ENCODE measurements at places on chromosomes 13 and 19. TPM values are rescaled to one million over a fixed set of nuclear protein-coding genes. Genes with fewer than 3 reads are reported as not detected.

Gene RGL3
- 2.5 TPM for total RNA-seq

- peak; percentile 93 for DNase-seq
Observed at GRCh38 chr19:13172346-13173138, 22.3 kb downstream of the IER2 start.

Gene SLC6A16
- 0.27 TPM for total RNA-seq

GRCh38 chr13:44463759-44464158 is 90.1 kb downstream of the SERP2 start:
- no peak for DNase-seq

GRCh38 chr13:33785384-33785783 is 32.6 kb upstream of the RFC3 start:
- no peak for DNase-seq

Gene STX10
- 78.1 TPM for total RNA-seq

- no peak for DNase-seq
Observed at GRCh38 chr13:48066310-48066989, 28.5 kb downstream of the MED4 start.

GRCh38 chr19:7505288-7505681 is 10.6 kb upstream of the ZNF358 start:
- no peak for DNase-seq

DNA sequence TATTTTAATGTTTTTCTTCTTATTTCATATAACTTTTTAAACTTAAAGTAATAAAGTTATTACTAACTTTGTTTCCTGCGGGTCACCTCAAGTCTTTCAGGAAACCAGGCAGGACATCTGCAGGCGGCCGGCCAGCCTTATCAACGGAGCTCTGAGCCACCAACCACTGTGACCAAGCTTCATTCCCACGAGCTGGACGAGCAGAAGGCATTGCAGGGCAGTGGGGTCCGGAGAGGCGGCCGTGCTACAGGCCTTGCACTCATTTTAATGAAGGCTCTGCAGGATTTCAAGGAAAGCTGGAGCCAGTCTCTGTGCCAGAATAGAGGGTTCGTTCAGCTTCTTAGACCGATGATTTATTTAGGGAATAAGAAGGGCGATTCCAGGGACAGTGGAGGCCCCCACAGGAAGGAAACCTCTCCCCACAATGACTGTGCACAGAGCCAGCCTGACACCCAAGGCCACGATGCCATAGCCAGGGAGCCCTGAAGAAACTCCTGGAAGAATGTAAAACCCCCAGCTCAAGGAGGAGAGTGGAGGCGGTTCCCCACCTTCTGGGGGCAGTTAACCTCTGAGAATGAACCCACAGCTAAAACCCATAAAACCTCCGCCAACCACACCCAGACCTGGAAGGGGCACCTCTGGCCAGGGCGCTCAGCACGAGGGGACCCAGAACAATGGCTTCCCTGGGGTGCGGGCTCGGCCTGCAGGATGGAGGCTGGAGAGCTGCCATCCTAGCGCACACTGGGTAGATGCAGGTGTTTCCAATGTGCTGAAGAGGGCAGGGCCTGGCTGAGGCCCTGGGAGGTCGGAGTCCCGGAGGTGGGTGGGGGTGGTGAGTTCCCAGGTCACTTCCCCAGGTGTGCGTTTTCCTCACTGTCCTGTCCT is 75.0 kb downstream of the RASA3 start:
- DNase-seq: no peak

Gene HCST
- not detected for total RNA-seq

DNA sequence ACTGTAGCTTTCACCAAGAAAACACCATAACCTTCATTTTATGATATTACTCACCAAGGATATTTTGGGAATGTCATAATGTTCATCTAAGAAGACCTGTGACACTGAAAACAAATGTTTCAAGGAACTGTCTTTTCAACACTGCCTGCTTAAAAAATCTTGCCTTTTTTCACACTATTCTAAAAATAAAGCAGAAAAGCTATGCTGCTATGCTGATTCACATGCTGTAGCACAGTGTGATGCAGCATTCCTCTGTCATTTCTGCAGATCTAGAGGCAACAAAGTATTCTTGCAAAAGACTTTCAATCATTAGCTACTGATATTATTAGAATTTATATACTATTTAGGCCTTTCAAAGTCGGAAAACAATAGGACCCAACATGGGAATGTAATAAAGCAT is 525.7 kb downstream of the UQCRFS1 start:
- no peak for DNase-seq

DNA sequence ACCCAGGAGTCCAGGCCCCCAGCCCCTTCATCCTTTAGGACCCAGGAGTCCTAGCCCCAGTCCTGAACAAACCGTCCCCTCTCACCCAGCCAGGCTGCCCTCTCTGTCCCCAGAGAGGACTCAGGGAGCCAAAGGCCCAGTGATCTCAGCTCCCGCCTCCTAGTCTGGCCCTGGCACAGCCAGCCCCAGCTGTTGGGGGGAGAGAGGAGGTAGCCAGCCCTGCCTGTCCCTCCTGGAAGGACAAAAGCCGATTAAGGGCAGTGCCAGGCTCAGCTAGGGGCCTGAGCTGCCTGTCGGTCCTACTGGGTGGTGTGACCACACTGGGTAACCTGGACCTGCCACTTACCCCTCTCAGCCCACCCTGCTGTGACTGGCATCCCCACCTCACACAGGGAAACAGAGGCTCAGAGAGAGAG is 14.5 kb downstream of the LIPE start:
- DNase-seq: no peak

- DNase-seq: peak; percentile 68
Observed at GRCh38 chr19:12800923-12801465, 606 bp downstream of the PRDX2 start.

DNA sequence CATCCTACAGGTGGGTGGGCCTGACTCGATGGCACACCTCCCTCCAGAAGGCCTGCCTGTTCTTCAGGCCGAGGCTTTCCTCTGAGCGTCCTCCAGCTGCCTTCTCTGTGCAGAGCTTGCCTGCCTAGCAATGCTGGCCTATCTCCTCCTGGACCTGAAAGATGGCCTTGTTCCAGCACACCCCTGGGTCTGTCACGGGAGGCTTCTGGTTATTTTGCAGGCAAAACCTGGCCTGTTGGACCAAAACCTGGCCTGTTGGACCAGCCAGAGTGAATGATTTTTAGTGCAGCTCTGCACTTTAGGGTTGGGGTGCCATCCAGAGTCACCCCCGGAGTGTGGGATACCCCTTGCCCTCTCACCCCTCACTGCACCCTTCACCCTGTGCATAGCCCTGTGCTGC is 128.4 kb downstream of the KATNAL1 start:
- DNase-seq: no peak

DNA sequence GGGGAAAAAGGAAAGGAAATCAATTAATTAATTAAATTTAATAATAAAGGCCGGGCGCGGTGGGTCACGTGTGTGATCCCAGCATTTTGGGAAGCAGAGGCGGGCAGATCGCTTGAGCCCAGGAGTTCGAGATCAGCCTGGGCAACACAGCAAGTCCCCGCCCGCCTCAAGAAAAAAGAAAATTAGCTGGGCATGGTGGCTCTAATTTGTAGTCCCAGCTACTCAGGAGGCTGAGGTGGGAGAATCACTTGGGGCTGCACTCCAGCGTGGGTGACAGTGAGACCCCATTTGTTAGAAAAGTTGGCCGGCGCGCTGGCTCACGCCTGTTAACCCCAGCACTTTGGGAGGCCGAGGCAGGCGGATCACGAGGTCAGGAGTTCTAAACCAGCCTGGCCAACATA is 733 bp upstream of the CD320 start:
- DNase-seq: peak; percentile 42

Gene DHDH
- total RNA-seq: 14.6 TPM

GRCh38 chr19:1618157-1619093 is 13.2 kb upstream of the UQCR11 start:
- peak; percentile 63 for DNase-seq

- no peak for DNase-seq
Observed at GRCh38 chr13:22076658-22077057, 405.8 kb downstream of the FGF9 start.

Gene BRME1
- total RNA-seq: 7.4 TPM

GRCh38 chr19:47493378-47494210 is 9.6 kb upstream of the KPTN start:
- DNase-seq: no peak

DNA sequence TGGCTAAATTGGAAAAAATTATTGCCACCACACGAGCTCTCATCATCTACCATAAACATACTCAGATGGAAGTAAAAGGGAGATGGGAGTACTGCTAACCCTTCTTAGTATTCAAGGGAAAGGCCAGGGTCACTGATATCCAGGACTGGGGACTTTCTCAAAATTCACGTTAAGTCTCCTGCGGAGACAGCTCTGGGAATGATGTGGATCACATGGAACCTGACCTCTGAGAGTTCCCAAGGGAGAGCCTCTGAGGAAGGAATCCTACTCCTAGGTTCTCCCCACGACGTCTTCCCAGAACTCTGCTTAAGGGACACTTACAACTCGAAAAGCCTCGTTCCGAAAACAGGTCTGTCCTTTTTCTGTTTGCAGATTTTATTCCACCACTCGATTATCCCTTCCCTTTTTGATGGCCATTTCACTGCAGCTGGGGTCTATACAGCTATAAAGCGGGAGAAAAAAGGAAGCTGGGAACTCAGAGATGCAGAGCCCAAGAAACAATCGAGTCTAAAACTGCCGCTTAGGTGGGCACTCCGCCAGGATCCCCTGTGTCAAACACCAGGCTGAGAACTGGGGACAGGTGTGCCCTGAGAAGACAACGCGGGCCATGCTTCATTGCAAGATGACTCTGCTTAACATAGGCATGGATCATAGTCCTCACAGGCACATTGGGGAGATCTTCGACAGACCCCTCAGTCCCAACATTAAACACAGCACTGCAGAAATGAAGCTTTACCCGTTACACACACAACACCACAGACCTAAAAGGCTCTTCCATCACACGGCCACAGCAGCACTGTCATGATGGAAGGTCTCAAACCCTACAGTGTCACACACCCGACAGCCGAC is 823 bp upstream of the ZNF567 start:
- no peak for DNase-seq

GRCh38 chr19:50974702-50975556 is 5.5 kb upstream of the KLK6 start:
- DNase-seq: no peak

Gene ZNF527
- 7.4 TPM for total RNA-seq

- no peak for DNase-seq
Observed at GRCh38 chr13:61162636-61163035, 253.0 kb downstream of the PCDH20 start.

Gene KLK5
- total RNA-seq: not detected

DNA sequence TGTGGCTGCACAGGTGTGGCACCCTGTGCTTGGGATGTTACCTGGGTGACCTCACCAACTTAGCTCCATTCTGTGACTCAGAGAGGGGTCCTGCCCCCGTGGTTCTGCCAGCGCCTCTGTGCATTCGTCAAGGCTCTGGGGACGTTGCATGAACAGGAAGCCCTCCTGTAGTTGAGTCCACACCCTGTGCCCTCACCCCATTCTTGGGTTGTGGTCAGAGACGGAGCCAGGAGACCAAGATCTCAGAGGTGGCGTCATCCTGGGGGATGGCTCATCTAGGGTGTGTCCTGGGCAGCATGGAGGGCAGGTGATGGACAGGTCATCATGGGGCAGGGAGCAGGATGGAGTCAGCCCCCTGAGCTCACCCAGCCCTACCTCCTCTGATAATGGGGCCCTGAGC is 2.5 kb downstream of the COX6B2 start:
- DNase-seq: no peak

Gene REXO1
- 61.2 TPM for total RNA-seq

DNA sequence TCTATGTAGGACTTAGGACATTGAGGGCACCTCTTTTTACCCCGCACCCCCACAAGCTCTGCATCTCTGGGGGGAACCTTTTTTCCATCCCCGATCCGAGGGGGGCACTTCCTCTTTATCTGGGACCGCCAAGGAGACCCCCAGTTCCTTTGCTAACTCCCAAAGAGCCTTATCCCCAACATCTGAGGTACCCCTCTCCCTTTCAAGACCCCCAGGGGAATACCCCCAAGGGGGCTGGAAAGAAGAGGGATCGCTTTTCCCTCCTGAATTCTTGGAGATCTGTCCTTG is 1.1 kb downstream of the TNFSF9 start:
- no peak for DNase-seq

Gene ZNF738
- 11.3 TPM for total RNA-seq

DNA sequence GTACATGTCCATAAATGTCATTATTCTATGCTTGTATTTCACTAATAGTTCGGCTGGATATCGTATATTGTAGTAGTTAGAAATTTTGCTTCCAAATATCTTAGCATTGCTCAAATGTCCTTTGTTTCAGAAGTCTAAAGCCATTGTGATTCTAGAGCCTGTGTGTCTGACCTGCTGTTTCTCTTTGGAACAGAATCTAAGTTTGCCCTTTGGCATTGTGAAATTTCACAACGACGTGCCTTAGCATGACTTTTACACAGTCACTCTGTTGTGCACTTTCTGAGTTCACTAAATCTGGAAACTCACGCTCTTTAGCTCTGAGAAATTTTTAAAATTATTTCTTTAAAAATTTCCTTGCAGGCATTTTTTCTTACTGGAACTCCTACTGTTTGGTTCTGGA is 152.2 kb downstream of the TBC1D4 start:
- no peak for DNase-seq

- no peak for DNase-seq
Observed at GRCh38 chr13:49664606-49665005, 26.7 kb downstream of the EBPL start.

DNA sequence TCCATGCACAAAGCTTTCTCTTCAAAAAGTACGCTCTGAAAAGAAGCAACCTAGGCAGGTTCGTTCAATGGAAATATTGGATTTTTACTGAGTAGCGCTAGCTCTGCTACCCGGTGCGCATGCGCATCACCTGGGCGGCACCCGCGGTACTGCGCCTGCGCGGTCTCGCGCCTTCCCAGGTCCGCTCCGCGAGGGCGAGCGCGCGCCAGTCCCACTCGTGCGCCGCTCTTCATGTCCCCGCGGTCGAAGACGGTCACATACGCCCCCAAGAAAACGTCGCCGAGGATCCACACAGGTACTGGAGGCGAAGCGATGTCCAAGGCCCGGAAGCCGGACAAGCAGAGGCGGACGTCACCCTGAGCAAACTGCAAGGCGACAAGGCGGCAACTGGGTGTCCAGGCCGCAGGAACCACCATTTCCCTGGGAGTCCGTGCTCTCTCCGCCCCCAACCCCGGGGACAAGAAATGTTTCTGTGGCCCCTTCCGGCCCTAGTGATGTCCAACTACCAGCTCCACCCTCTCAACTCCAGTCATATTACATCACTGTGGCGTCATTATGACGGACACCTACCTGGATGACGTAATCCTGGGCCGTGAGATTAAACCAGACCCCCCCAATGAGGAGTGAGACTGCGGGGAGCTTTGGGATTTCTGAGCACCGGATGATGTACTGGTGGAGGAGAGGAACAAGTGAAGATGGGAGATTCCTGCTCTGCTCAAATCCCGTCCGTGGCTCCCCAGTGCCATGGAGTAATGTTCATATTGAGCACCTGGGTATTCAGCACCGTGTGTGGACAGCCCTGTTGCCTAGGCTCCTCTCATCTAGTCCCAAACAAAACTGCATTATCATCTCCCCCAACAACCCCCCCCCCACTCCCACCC is 4.8 kb upstream of the KCNC3 start:
- DNase-seq: peak; percentile 89

All from Peyer's patch (tissue), 4 donors.